H1 (cell line): ENCODE measurements at places on chromosomes 11 and 22.

DNA sequence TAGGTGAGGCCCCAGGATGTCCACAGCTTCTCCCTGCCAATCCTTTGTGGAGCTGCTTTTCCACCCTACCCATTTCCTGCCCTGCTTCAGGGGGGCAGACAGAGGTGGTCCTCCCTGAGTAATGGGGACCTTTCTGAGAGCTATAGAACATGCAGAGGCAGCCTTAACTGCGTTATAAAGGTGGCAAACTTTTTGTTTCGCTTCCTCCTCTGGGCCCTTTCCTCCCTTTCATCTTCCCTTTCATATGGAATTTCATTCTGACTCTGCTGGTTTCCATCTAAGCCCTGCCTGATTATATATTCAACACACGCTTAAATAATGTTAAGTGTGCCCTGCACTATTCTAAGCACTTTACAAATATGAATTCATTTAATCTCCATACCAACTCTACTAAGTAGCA is 169.3 kb upstream of the E2F8 start:
- no peak for DNase-seq

GRCh38 chr22:25566898-25567235 is 2.4 kb downstream of the GRK3 start:
- no peak for DNase-seq

GRCh38 chr11:124801636-124802312 is 1.6 kb upstream of the MSANTD2 start:
- DNase-seq, result no peak

- DNase-seq, result no peak
Observed at GRCh38 chr11:78552881-78553280, 21.8 kb downstream of the NARS2 start.

DNA sequence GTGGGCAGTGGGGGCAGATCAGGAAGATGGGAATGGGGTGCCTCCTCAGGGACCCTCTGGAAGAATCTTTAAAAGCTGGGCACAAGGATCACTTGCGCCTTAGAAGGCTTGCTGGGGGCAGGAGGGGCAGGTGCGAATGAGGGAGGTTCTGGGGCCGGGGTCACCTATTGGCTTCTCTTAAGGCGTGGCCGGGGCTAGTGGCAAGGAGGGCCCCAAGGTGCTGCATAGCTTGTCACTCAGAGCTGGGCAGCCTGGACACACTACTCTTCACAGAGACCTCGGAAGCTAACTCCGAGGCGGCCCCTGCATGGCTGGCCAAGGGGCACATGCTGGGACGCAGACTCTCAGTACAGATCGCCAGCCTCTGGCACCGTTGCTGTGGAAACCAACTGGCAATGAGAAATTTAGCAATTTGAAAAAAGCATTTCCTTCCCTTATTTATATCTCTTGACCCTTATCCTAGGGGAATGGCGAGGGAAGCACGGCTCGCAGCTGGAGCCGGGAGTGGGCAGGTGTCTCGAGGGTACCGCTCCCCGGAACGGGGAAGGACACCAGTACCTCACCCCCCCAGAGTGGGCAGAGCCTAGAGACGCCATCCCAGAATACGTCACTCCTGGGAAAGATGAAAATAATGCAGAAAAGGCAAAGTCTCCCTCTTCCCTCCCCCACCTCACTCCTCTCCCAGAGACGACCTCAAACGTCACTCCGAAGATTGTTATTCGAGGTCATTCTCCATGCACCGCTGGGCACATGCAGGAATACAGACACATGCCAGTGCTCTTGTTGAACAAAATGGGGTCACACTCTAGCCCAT is 188.1 kb downstream of the CTTN start:
- DNase-seq, result no peak

DNA sequence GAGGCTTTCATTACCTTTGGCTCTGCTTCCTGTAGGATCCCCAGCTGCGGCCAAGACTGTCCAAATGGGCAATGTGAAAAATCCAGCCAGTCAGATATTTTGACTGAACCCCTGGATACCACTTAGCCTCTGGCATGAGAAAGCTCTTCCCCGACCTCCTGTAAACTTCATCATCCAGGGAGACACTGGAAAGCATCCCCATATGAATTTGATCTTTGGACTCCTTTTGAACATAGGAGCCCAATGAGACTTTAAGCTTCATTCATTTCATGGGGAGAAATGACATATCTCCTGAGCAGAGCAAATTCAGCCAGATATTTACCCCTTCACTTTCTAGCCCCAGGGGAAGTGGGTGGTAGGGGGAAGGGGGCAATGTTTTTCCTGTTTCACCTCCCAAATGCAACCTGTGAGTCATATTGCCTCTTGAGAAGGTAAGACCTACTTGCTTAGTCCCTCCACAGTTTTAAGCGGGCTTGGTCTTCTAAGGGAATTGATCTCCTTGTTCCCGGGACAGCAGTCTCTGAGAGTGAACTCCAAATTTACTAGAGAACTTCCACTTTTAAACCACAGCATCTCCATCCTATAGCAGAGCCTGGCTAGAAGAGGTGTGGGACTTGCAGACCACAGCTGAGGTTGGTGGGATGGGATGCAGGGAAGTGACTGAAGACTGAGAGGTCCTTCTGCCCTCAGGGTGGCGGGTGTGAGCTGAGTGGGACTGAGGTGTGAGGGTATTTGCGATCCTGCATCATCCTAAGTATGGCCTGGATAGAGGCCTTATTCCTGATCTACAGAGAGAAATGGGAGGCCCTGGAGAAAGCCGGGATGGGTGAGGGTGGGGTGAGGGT is 20.3 kb upstream of the POU2AF1 start:
- no peak for DNase-seq
